GM04504 (cell line): ENCODE measurements at places on chromosomes 13 and 19.

GRCh38 chr13:48783695-48784230, 130.0 kb downstream of the CYSLTR2 start:
- no peak for DNase-seq

- no peak for DNase-seq
Observed at GRCh38 chr19:31943191-31943661, 402.2 kb upstream of the ZNF507 start.

DNA sequence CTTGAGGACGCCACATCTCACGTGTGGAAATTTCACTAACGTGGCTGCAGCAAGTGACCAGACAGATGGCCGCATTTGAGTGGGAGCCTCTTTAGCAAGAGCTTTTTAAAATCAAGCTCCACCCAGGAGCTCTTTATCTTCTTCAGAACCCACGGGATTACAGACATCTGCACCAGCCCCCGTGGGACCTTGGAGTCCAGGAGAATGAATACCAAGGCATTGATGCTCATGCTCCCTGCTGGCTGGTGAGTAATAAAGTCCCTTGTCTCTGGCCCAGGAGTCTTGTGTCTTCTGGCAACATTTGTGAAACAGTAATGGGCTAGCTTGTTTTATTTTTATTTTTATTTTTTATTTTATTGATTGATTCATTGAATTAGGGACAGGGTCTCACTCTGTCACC, 64.4 kb downstream of the TRPM4 start:
- no peak for DNase-seq

GRCh38 chr19:31705656-31706055, 356.4 kb upstream of the TSHZ3 start:
- DNase-seq, result no peak

- no peak for DNase-seq
Observed at GRCh38 chr13:33289966-33290365, 4.4 kb upstream of the STARD13 start.

- DNase-seq, result no peak
Observed at GRCh38 chr19:18280247-18281081, 958 bp downstream of the JUND start.

GRCh38 chr19:16516381-16516780, 20.2 kb downstream of the C19orf44 start:
- DNase-seq, result no peak

DNA sequence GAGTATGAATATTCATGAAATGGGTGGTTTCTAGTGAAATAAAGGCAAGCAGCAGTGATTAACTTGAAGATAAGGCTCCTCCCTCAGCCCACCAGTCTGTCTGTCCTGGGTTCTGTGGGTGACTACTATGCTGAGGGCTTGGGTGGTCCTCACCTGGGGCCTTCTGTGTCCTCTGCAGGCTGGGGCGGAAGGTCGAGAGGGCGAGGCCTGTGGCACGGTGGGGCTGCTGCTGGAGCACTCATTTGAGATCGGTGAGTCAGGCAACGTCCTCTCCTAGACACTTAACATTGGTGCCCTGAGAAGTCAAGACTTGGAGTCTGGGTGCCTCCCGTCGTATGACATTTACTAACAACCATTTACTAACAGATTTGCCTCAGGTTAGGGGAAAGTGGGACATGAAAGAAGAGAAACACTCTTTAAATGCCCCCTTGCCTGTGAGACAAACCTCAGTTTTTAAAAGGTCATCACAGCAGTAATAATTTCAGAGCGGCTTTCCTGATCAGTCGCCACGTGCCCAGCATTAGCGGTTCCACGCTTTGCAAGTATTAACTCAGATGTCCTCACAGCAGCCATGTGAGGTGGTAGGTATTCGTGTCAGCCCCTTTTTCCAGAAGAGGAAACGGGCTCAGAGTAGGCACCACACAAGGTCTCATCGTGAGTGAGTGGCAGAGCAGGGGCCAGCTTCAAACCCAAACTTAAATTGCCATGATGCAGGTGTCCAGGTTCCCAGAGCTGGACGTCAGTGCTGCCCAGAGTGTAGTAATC, 1.3 kb upstream of the GARIN5A start:
- DNase-seq, result no peak

DNA sequence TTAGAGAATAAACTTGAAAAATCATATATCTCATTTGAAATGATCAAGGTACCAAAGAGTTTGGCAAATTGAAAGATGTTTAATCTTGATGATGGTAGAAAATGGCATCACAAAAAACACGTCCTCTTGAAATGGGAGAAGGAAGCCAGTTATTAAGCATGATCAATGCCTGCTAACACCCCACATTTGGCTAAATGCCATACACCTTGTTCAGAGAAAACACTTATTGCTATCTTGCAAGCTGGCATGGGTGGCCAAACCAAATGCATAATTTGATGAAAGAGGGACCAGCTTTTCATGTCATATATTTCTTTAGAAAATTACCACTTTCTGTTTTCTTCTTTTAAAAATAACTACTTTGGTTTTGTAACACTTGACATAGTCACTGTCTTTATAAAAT, 141.3 kb downstream of the ZAR1L start:
- no peak for DNase-seq

- no peak for DNase-seq
Observed at GRCh38 chr19:38209152-38209551, 14.9 kb downstream of the DPF1 start.

- DNase-seq, result no peak
Observed at GRCh38 chr13:75398072-75398471, 83.9 kb downstream of the TBC1D4 start.

- DNase-seq, result no peak
Observed at GRCh38 chr19:37872383-37872782, 34.0 kb downstream of the WDR87 start.

- no peak for DNase-seq
Observed at GRCh38 chr19:45182758-45183157, 4.2 kb downstream of the BLOC1S3 start.

DNA sequence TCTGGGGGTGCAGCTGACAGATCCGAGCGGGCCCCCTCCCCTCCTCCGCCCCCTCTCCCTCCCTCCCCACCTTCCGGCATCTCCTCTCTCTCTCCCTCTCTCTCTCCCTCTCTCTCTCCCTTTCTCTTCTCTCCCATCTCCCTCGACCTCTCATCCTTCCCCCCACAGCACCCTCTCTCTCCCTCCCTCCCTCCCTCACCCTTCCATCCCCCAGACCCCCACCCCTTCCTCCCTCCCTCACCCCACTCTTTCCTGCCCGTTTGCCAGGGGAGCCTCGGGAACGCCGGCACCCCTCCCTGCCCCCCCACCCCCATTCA, 666 bp downstream of the CELF5 start:
- no peak for DNase-seq

DNA sequence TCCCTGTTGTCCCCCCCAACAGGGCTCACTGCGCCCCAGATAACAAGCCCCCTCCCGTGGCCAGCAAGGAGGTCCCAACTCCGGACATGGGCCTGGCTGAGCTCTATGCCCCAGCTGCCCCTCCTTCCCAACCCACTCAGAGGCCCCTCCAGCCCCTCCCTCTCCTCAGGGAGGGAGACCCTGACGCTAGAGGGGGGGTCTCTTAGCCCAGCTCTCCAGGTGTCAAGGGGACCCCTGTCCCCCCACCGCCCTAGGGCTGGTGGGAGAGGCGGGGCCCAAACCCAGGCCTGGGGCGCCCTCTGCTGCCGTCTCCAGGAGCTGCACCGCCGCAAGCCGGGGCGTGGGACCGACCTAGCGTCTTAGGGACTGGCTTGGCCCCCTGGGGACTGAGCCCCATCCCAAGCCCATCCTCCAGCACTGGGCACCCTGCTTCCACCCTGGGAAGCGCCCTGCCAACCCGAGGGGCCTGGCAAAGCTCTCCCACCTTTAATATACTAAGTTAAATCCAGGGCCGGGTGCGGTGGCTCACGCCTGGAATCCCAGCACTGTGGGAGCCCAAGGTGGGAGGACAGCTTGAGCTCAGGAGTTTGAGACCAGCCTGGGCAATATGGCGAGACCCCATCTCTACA, 1.4 kb downstream of the GRIN3B start:
- no peak for DNase-seq
